CD8-positive, alpha-beta memory T cell (primary cell): ENCODE measurements at places on chromosomes 1 and 21.

GRCh38 chr1:85344256-85344694 is 67.8 kb upstream of the BCL10 start:
- DNase-seq: no peak

GRCh38 chr1:228095938-228096337 is 7.2 kb downstream of the C1orf35 start:
- no peak for DNase-seq

DNA sequence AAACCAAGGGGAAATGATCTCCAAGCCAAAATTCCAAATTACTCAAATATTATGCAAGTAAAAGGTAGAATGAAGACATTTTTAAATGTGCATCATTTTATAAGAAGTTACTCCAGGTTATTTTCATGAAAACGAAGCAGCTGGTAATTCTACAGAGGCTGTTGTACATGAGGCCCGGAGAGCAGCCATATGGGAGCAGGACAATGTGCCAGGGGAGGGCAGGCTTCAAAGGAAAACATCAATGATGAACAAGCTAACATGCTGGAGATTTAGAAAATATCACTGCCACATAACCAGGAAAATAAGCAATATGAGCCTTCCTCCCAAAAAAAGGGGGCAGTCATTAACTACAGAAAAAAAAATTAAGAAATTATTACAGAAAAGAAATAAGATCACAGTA is 109.1 kb downstream of the TIAM1 start:
- DNase-seq: no peak

GRCh38 chr1:43300378-43301094 is at the start of gene TIE1:
TIE1 (plus strand) TSS chr1:43300982; CDS start chr1:43301072, 90 bp downstream.
- no peak for DNase-seq
